Breast epithelium (tissue), 4 donors: ENCODE measurements at places on chromosomes 4 and X. TPM values are rescaled to one million over a fixed set of nuclear protein-coding genes. Genes with fewer than 3 reads are reported as not detected.

Gene CXXC4
- 0.32 TPM for total RNA-seq

Gene ADGRG4
- total RNA-seq, result 0.16 TPM

Gene PAGE2B
- not detected for total RNA-seq

Gene CTAG2
- not detected for total RNA-seq

Gene TCP11X2
- not detected for total RNA-seq

Gene USO1
- 76.7 TPM for total RNA-seq

Gene XAGE1A
- not detected for total RNA-seq

GRCh38 chr4:101019941-101020401 lies 327.4 kb downstream of the PPP3CA start:
- DNase-seq, result no peak

DNA sequence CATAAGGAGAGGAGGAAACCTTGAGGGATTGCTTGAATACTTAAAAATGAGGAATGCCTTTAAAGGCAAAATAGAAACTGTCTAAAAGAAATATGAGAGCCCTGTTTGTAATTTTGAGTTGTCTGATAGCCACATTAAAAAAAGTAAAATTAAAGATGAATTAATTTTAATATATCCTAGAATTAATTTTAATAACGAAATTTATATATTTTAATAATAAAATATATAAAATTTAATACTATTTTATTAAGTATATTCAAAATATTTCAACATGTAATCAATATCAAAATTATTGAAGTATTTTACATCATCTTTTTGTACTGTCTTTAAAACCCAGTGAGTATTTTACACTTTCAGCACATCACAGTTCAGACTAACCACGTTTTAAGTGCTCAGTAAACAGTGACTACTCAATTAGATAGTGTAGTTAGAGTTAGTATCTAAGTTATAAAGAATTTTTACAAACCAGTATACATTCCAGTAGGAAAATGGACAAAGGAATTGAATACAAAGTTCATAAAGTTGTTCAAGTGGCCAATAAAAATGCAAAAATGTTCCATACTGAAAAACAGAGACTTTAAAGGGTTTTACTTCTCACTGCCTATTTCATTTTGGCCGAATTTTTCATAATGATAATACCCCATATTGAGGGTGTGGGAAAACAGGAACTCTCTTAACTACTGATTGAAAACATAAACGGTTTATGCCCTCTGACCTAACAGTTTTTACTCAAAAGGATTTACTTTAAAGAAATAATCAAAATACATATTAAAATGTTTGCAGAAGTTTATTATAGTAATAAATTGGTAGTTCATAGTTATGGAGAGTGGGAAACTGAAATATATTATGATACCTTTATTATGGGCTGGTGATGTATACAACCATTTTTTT lies 2.9 kb downstream of the SLC30A9 start:
- no peak for DNase-seq

DNA sequence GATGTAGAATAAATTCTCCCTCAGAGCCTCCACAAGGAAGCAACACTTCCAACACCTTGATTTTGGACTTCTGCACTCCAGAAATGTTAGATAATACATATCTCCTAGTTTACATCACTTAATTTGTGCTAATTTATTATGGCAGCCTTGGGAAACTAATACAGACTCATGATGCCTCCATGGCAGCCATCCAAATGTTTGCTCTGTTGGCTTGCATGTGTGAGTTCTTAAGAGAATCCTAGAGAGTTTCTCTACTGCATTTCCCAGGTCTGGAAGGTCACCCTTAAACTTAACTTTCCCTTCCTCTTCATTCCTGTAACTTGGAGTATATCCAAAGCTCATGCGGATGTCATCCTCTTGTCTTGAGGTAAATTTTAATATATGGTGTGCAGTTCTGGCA lies 956.1 kb downstream of the ADGRL3 start:
- DNase-seq, result no peak

DNA sequence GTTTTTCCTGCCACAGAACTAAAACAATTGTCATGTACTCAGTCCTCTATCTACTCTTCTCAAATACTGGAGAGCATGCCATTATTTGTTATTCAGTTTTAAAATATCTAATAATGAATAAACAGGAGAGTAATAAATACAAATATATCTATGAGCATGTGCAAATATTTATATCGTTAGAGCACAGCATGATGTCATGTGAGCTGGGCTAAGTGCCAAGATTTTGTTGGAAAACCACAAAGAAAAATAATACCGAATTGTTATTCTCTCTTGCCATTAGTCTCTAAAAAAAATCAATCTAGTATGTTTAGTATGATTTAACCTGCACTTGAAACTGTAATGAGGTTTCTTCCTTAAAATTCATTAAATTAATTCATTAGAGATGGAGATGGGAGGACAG lies 97.3 kb downstream of the DDX60 start:
- DNase-seq, result no peak

GRCh38 chr4:15035159-15035558 lies 32.9 kb downstream of the CPEB2 start:
- DNase-seq, result no peak

DNA sequence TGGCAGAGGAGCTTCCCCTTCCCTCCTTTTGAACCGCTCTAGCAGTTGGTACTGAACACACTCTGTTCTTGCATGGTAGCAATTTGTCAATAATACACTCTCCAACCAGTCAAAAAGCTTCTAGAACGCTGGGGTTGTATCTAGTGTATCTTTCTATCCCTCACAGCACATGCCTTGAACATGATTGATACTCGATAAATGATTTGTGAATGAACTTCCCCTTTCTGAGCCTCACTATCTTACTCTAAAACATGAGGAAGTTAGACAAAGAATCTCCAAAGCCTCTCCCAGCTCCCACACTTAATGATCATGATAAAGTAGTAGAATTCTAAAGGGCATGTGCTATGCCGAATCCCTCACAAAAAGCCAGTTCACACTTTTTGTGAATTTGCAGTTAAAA lies 64.4 kb downstream of the DLG3 start:
- DNase-seq, result no peak

GRCh38 chr4:113869743-113870375 lies 108.3 kb upstream of the CAMK2D start:
- DNase-seq, result no peak

GRCh38 chrX:38717871-38718270 lies 83.4 kb upstream of the MID1IP1 start:
- DNase-seq, result no peak

GRCh38 chrX:41127477-41128192 lies 42.4 kb downstream of the USP9X start:
- DNase-seq, result no peak

GRCh38 chrX:66176134-66176533 lies 12.1 kb downstream of the HEPH start:
- no peak for DNase-seq

DNA sequence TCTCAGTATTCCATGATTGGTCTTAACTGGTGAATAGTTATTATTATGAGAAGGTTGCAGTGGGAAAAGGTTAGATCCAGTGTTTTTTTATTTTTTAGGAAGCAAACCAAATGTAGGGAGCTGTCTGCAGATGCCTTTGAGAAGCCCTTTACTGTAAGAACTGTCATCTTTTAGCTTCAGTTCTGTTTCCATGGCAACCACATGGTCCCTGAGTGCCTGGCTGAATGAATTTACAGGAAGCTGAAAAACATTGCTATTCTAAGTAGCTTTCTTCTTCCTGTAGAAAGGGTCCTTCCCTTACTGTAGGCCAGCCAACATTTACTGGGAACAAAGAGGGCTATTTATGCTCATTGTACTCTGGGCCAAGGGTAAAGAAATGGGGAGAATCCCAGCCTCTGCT lies 103.3 kb downstream of the DCLK2 start:
- DNase-seq, result no peak
